ENCODE measurements at places on chromosomes 7 and 10.

DNA sequence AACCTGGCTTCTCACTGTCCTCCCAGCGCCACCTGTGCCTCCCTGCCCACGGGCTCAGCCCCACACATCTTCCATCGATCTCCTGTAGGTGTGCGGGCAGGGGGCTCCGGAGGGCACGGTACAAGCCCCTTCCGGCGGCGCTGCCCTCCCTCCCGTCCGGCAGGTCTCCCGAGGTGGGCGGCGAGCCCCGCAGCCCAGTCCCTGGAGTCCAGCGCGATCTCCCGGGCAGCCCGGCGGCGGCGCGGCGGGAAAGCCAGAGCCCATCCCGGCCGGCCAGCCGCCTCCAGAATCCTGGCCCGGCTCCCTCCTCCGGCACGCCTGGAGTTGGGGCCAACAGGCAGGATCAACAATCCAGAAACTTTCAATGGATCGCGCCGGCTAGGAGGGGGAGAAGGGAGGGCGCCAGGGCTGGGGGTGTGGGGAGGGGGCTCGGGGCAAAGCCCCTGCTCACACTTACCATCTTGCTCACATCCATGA lies 100.1 kb downstream of the HIP1 start:
- DNase-seq = no peak

DNA sequence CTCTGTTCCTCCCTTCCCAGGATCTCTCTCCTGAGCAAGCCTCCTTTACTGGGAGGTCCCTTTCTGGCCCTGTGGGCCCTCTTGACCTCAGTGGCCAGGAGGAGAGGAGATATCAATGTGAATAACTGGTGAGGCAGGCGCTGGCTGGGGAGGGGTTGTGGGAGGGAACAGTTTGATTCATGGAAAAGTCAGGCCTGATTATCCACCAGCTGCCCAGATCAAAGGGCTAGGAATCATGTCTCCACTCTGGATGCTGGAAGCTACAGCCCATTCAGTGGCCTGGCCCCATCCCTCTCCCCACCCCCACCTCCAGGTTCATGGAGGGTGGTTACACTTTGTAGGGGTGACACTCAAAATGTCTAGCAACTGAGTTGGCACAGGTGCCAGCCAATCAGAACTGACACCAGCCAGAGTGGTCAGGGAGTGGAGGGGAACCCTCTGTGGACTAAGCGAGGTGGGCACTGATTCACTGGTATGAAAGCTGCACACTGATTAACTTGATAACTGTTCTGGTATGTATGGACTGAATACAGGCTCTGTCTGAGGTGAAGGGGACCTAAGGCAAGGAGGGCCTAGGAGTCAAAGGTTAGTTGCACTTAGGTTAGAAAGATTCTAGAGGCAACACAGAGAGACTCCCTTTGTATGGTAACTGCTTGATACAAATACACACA lies 4.8 kb downstream of the PRRT4 start:
- no peak for DNase-seq

GRCh38 chr7:2309889-2310331 lies 4.3 kb downstream of the SNX8 start:
- no peak for DNase-seq

- DNase-seq = no peak
Observed at GRCh38 chr7:92415225-92415624, 32.1 kb upstream of the GATAD1 start.

DNA sequence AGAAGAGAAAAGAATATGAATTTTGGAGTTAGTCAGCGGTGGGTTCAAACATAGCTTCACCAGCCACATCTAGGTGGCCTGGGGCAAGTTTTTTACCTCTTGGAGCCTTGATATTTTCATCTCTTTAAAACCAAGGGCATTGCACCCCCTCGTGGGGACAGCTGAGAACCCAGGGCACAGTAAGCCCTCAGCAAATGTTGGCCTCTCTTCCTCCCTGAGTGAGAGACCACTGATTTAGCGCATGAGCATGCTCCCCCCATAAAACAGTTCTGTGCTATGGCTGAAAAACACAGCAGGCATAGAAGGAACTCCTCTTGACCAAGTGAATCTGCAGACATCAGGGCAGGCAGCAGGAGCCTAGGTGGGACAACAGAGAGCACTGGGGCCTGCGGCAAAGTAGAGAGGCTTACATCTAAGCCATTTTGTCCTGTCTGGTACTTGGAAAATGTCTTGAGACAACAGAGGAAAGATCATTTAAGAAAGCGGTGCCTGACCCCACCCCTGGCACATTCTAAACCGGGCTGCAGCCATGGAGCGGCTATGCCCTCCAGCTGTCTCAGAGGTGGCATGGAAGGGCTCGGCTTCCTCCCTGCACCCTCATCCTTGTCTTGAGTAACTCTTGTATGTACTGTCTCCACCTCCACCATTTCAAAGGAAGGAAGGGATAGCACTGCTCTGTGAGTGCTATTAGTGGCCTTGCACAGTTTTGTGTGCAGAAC lies 94.7 kb downstream of the ARHGAP22 start:
- DNase-seq = no peak

DNA sequence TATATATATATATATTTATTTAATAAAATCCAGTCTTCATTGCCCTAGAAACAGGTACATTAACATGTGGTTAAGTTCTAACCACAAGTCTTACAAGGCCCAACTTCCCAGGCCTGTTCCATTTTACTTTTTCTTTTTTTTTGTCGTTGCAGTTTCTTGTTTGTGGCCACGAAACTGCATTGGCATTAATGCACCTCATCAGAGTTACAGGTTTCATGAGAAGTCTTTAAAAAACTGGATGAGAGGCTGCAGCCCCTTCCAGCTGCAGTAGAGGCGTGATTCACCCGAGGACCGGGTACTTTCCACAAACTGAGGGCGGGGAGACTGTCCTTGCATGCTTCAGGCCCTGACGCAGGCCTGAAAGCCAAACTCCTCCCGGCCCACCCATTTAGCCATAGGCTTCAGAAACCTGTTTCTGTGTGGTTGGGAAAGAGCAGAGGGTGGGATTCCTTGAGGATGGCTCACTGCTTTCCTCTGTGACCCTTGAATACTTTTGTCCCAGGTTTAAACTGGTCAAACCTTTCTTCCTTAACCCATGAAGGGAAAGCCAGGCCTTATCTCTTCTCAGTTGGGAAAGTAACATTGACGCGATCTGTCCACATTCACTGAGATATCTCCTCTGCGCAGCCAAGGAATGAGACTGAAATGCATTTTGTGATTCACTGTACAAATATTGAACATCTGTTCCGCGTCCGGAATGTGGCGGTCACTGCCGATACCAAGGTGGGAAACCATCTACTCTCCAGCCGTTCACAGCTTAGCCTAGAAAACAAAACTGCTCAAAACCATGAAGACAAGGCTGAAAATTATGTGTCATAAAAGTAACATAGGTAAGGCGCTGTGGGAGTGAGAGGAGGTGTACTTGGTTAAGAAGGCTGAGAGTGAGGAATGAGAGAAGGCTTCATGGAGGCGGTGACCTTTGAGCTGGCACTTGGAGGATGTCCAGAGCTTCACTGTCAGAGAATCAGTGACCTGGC lies 311.7 kb downstream of the GATA3 start:
- no peak for DNase-seq

DNA sequence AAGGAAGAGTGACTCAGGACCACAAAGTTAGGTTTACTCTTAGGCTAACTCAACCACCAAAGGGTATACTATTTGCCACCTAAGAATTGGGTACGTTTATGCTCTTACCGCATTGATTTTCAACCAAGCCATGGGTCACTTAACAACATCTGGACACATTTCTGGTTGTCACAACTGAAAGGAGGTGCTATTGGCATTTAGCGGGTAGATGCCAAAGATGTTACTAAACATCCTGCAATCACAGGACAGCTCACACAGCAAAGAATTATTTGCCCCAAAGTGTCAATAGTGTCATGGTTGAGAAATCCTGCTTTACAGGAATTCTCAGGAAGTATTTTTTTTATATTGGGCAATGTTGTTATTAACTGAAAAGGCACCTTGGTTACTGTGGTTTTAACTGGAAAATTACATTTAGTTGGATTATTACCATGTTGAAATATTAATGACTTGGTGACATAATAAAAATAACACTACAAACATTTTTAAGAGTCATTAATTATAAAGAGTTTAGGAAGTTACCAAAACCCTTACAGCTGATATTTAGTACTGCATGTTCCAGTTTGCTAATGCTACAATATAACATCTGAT lies 185.0 kb upstream of the TMEM196 start:
- DNase-seq = no peak

DNA sequence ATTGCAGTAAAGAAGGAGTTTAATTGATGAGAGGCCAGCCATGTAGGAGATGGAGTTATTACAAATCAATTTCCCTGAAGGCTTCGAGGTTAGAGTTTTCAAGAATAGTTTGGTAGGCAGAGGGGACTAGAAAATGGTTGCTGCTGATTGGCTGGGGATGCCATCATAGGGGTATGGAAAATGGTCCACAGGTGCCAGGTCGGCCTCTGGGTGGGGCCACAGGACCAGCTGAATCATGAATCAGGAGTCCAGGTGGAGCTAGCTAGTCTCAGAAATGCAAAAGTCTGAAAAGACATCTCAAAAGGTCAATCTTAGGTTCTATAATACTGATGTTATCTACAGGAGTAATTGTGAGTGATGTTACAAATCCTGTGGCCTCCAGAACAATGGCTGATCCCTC lies 714.0 kb upstream of the GHITM start:
- DNase-seq = no peak

GRCh38 chr10:24242562-24242961 lies 33.6 kb downstream of the KIAA1217 start:
- DNase-seq = no peak

GRCh38 chr7:107810626-107811025 lies 7.6 kb upstream of the SLC26A3 start:
- no peak for DNase-seq

DNA sequence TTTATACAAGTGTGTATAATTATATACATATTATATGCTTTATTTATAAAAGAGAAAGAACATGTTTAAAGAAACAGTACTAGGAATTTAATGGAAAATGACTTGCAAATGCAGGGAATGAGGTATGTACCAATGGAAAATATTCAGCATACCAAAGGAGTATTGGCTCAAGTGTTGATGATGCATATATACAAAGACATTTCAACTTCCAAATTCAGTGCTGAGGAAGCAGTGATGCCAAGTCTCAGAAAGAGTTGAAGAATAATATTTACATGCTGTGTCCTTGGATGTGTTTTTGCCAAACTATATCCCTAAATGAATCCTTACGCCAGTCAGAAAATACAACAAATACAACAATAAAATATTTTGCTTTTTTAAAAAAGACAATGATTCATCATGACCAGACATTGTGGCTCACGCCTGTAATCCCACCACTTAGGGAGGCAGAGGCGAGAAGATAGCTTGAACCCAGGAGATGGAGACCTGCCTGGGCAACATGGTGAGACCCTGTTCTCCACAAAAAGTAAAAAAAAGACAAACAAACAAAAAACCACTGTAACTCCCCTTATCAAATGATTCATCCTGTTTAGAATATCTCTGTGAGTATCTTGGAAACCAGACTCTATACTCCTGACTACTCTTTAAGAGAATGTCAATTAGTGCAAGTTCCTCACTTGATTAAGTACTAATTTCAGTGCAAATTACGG lies 157.2 kb downstream of the CHRM2 start:
- no peak for DNase-seq

- DNase-seq = no peak
Observed at GRCh38 chr7:16785321-16785720, 19.5 kb downstream of the AGR2 start.

DNA sequence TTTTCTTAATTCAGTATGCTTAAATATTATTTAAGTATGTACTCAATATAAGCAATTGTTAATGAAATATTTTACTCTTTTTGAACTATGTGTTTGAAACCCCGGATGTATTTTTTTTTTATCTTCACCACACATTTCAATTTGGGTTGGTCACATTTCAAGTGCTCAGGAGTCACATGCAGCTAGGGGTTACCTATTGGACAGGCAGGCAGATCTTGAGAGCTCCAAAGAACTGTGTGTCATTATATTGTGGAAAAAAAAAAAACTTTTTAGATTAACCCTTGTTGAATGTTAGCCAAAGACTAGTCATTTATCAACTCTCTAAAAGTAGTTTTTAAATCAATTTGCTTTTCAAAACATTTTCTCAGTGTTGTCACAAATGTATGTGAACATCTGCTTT lies 37.2 kb downstream of the IKZF1 start:
- DNase-seq = no peak

DNA sequence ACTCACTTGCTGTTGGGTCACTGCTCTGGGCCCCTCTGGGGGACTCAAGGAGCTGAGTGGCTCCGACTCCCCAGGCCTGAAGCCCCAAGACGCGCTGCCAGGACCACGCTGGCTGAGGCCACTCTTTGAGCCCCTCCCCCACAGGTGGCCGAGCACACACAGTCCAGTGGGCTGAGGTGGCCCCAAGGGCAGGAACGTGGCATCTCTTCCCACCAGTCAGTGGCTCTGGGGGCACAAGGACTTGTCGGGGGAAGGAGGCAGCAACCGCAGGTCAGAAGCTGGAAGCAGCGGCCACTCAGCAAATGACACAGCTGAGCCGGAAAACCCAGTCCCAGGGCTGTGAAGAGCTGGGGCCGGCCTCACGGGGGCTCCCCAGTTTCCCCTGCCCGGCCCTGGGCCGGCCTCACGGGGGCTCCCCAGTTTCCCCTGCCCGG lies 24.1 kb downstream of the GRIFIN start:
- no peak for DNase-seq

- DNase-seq = no peak
Observed at GRCh38 chr7:82579047-82579446, 135.5 kb upstream of the CACNA2D1 start.

- DNase-seq = no peak
Observed at GRCh38 chr10:35217455-35217854, 90.8 kb downstream of the CREM start.

GRCh38 chr7:45026013-45026412 lies 26.0 kb downstream of the CCM2 start:
- no peak for DNase-seq

- no peak for DNase-seq
Observed at GRCh38 chr10:122112625-122113160, 123.7 kb downstream of the TACC2 start.

DNA sequence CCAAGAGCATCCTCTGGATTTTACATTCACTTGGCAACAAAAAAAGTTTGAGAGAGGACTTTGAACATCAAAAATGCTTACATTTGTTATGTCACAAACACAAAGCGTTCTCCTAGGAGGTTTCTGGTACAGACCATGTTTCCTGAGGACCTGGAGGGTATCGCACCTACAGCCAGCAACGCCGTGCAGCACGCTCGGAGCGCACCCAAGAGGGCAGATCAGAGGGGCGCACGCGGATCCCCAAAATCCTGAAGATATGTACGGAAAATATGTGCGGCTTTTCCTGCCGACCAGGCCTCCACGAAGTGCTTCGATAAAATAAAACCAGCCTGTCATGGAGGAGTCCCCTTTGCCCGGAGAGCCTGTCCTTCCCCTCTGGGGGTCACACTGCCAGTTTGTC lies 454.9 kb downstream of the DNAJB6 start:
- no peak for DNase-seq

- DNase-seq = no peak
Observed at GRCh38 chr10:69716711-69717560, 84.8 kb upstream of the COL13A1 start.
